Umbilical cord (tissue), 2 donors: ENCODE measurements at places on chromosomes 6 and 20. TPM values are rescaled to one million over a fixed set of nuclear protein-coding genes. Genes with fewer than 3 reads are reported as not detected.
A peak's percentile ranks its signal among the peaks of the same experiment; 100 is the strongest.

DNA sequence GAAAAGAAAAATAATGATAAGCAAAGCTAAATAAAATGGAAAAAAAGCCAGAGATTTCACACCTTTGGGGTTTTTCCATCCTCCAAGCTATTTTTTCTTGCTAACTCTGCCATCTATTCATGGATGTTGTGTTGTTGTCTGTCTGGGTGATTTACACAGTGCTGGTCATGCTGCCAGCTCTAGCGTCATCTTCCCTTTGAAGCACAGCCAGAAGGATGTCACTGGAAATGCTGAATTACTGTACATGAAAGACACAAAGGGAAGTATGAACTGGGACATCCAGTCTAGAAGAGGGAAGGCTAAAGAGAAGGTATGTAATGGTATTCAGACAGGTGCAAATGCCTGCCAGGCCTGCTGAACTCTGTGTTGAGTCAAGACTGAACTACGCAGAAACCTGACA lies 241.9 kb upstream of the STXBP5 start:
- DNase-seq = peak; percentile 49

DNA sequence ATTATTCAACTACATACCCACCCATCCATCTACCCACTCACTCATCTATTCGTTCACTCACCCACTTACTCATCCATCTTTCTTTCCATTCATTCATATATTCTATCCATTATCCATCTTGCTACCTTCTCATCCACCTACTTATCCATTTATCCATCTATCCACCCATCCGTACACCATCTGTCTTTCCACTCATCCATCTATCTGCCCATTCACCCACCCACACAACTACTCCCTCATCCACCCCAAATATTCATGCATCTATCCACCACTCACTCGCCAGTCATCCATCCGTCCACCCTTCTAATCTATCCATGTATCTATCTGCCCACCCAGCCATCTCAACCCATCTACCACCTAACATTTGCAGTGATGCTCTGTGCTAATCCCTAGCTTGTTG lies 13.6 kb upstream of the KCNB1 start:
- DNase-seq = no peak

DNA sequence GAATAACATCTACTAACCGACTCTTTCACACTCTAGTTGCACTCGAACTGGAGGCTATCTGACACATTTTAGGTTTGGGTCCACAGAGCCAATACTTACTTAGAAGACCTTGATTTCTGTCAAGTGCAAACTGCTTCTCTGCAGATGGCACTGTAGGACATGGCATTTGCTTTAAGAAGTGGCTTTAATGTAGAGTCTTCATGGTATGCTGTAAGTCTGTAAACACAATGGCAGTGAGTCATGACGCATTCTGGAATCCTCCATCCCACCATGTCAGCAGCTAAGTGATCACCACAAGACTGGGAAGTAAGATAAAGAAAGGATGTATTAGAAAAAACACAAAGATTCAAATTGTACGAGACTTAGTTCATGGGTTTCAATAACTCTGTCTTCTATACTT lies 377.0 kb upstream of the NOX3 start:
- peak; percentile 32 for DNase-seq

- DNase-seq = no peak
Observed at GRCh38 chr6:122947355-122947754, 48.7 kb upstream of the CLVS2 start.

DNA sequence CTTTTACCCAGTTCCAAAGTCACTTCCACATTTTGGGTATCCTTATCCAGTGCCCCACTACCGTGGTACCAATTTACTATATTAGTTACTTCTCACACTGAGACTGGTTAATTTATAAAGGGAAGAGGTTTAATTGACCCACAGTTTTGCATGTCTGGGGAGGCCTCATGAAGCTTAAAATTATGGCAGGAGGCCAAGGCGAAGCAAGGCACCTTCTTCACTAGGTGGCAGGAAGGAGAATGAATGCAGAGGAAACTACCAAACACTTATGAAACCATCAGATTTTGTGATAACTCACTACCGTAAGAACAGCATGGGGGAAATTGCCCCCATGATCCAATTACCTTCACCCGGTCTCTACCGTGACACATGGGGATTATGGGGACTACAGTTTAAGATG lies 106.7 kb upstream of the SAMD5 start:
- DNase-seq = no peak

ZNF831 gene
- 0.96 TPM for total RNA-seq

HUS1B gene
- not detected for total RNA-seq

TSPO2 gene
- total RNA-seq = not detected

TSBP1 gene
- 1.7 TPM for total RNA-seq

VGLL2 gene
- total RNA-seq = not detected

ADGRF5 gene
- total RNA-seq = 2.2 TPM
